T-helper 2 cell (primary cell): ENCODE measurements at places on chromosomes 3 and 15.

GRCh38 chr3:126344380-126345041 lies 12.7 kb downstream of the KLF15 start:
- no peak for DNase-seq

GRCh38 chr3:165835431-165835830 lies 1.8 kb downstream of the BCHE start:
- no peak for DNase-seq

GRCh38 chr3:38030126-38031021 lies 932 bp upstream of the PLCD1 start:
- no peak for DNase-seq

GRCh38 chr3:197298341-197298944 lies at the start of gene DLG1:
Gene DLG1, minus strand, starts transcription at chr3:197298612. Its CDS starts 1,408 bp downstream, at chr3:197297204.
- DNase-seq: peak; percentile 51
